Left renal cortex interstitium (tissue), 4 donors: ENCODE measurements at places on chromosomes 11 and 22.

GRCh38 chr22:27905653-27906052 lies 13.4 kb downstream of the PITPNB start:
- DNase-seq, result no peak

- no peak for DNase-seq
These were observed 187.0 kb downstream of the DSCAML1 start for GRCh38 chr11:117610045-117610444.

GRCh38 chr11:17428925-17429324 lies 40.5 kb upstream of the KCNJ11 start:
- DNase-seq, result no peak

DNA sequence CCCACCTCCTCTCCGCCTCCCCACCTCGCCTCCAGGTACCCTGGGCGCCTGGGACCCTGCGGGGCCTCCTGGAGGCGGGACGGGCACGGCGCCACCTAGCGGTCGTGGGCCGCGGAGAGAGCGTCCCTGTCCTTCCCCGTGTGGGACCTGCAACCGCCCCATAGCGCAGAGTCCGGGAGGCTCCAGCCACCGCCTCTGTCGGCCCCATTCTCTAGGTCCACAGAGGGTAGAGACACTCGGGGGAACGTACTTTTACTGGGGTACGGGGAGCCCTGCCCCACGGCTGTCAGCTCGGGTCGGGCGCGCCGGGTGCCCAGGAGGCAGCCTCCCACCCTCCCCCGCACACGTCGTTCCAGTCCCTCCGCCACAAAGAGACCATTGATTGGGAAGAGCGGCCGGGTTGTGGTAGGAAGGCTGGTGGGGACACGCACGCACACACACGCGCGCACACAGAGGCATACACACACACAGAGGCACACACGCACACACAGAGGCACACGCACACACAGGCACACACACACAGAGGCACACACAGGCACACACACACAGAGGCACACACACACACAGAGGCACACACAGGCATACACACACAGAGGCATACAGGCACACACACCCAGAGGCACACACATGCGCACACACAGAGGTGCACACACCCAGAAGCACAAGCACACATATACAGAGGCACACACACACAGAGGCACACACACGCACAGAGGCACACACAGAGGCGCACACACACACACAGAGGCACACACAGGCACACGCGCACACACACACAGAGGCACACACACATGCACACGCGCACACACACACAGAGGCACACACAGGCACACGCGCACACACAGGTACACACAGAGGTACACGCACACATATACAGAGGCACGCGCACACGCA lies 12.6 kb upstream of the NECTIN1 start:
- DNase-seq, result no peak
